Activated CD4-positive, alpha-beta T cell treated with anti-CD3 and anti-CD28 coated beads for 48 hours (primary cell): ENCODE measurements at places on chromosomes 12 and 14.

- DNase-seq = no peak
Observed at GRCh38 chr12:113825705-113826104, 140.4 kb downstream of the RBM19 start.

- peak; percentile 68 for DNase-seq
Observed at GRCh38 chr12:116066381-116067230, 210.9 kb downstream of the MED13L start.

DNA sequence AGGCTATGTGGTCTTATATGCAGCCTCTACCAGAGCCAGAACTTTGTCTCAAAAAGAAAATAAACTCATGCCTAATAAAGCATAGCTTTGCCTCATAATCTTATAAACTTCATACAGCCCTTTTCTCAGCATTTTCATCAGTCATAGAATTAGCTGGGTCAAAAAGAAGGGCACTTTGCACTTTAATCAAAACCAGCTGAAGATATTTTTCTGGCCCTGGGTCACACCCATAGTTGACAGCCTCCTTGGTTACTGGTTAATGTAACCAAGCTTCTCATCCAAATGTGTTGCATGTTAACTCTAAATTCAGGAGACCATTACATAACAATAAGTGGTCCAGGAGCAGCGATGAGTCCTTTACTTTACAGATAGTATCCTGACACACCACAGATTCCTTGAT, 558.2 kb downstream of the FLRT2 start:
- no peak for DNase-seq

- no peak for DNase-seq
Observed at GRCh38 chr12:6952121-6952862, 1.1 kb downstream of the PTPN6 start.

GRCh38 chr12:76186131-76186906, 101.8 kb upstream of the NAP1L1 start:
- DNase-seq = no peak

DNA sequence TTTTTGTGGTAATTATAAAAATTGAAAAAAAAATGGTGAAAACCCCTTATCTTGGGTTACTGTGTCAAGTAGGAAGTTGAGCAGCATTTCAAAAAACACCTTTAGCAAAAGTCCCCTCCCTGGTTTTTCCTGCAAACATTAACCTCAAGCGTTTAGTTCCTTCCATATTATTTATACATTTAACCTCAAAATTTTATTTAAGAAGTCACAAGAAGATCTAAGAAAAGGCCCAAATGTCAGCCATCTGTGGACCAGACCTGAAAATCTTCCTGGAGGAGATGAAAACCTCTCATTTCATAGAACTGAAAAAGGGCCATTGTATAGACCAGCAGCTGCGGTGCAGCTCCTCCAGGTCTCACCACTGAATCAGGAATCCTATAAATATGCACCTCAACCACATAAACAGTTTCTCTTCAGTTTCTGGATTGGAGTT, 40.4 kb upstream of the BTG1 start:
- DNase-seq = no peak

DNA sequence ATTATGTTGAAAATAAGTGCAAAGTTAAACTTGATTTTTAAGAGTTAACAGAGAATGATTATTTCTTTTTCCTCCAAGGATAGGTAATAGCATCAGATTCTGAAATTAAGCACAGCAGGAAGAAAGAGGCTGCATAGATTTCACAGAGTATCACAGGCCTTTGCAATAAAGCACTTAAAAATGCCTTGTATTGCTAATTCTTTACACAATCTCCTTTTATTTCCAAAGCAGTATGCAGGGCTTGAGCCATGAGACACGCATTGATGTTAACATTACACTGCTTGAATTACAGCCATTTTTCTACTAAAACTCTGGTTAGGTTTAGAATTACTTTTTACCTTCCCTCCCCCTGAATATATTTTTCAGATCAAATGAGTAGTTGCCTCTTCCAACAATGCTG, 398.3 kb downstream of the BCAT1 start:
- DNase-seq = no peak
